Activated T-cell treated with anti-CD3 and anti-CD28 coated beads, Interleukin-2, amount 50 U/mL, for 1 hour (primary cell): ENCODE measurements at places on chromosomes 2 and 18.
A peak's percentile ranks its signal among the peaks of the same experiment; 100 is the strongest.

- no peak for DNase-seq
Observed at GRCh38 chr2:46974659-46975058, 59.1 kb upstream of the MCFD2 start.

DNA sequence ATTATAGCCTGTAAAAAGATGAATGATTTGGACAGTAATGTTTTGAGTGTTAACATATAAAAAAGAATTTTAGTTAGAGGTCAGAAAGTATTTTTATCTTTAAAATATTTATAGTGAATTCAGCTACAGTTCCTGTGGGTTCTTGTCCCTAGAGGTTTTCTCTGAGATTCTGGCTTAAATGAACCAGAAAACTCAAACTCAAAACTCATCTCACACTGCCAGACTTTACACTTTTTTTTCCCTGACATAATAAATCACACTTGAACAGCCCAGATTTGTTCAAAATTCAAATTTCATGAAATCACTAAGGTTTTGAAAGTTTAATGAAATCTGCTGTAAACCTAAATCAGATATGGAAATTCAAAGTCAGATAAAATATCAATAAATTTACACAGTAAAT lies 92.3 kb downstream of the KCNH7 start:
- DNase-seq = no peak

- peak; percentile 24 for DNase-seq
Observed at GRCh38 chr2:231452799-231453508, 11.3 kb downstream of the NCL start.

DNA sequence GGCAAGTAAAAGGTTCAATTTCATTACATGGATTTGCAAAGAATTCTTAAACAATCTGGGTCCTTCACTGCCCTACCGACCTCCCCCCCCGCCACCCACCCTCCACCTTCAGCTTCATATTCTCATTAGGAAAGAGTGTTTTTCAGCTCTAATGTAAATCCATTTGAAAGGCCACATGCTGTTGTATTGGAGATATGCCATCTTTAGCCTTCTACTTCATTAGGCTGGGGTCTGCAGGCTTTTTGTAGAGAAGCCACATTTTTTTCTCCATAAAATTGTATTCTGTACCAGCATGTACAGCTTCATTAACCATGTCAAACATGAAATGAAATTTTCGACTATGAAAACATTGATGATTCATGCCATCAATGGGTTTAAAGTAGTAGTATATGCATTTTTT lies 42.8 kb upstream of the THUMPD2 start:
- DNase-seq = no peak

DNA sequence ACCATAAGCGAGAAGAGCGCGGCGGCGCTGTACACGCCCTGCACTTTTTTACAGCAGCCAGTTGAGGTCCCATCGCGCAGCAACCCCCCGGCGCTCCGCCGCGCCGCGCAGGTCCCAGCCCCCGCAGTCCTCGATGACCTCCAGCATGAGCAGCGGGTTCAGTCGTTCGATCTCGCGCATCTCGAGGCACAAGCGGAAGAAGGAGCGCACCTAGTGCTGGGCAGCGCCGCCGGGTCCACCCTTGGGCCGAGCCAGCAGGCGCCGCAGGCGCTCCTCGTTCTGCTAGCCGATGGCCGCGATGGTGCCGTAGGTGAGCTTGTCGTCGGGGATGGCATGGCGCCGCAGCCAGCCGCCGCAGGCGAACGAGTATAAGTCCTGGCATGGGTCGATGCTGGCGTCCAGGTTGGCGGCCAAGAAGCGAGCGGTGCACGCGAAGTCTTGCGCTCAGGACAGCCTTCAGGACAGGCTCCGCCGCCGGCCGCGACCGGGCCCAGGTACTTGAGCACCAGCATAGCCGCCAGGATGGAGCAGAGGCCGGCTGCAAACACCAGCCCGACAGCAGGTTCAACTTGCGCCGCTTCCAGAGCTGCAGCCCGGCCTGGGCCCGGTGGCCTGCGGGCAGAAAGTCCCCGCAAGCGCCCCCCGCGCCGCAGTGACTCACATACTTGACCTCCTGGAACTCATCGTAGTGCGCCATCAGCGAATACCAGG lies 8.3 kb downstream of the ALPP start:
- DNase-seq = no peak

GRCh38 chr2:164755952-164756351 lies 85.7 kb downstream of the COBLL1 start:
- DNase-seq = no peak

DNA sequence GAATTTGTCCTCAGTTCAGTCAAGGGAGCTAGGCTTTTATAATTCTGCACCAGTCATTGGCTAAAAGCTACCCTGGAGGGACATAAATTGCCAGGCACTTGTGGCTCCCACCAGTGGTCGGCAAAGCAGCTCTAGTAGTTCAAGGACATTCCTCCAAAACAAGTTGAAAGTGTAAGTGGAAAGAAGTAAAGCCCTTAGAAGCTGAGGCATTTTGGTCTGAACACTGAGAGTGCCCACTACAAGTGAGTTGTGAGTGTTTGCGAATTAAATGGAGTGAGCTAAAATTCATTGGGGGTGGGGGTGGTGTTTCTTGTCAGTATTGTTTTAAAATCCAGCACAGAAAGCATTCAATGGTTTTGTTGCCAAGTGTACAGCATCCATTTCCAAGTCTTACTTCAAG lies 879.9 kb upstream of the CDH2 start:
- DNase-seq = no peak
